ENCODE measurements at places on chromosomes 2 and 18. TPM values are rescaled to one million over a fixed set of nuclear protein-coding genes. Genes with fewer than 3 reads are reported as not detected.

- no peak for DNase-seq
These were observed 39.9 kb downstream of the CENPO start for GRCh38 chr2:24832931-24833701.

DNA sequence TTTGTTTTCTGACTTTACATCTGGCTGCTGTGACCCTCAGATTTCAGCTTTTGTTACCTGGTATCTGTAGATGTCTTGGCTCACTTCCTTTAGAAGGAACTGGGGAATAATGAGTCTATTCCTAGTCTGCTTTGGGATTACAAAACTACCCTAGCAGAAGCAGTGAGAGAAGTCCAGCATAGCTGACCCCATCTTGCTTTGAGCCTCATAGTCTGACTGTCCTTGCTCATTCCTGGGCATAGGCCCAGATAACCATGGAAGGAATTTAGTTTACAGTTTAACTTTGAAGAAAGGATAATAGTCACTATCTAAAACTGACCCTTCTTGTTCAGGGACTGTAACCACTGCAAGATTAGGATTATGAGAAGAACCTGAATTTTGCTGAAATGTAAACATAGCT, 163.0 kb upstream of the HNMT start:
- DNase-seq = no peak

GRCh38 chr18:78378983-78379382, 600.6 kb upstream of the SALL3 start:
- no peak for DNase-seq

GRCh38 chr2:121330921-121331320, 45.9 kb upstream of the TFCP2L1 start:
- DNase-seq = no peak

DNA sequence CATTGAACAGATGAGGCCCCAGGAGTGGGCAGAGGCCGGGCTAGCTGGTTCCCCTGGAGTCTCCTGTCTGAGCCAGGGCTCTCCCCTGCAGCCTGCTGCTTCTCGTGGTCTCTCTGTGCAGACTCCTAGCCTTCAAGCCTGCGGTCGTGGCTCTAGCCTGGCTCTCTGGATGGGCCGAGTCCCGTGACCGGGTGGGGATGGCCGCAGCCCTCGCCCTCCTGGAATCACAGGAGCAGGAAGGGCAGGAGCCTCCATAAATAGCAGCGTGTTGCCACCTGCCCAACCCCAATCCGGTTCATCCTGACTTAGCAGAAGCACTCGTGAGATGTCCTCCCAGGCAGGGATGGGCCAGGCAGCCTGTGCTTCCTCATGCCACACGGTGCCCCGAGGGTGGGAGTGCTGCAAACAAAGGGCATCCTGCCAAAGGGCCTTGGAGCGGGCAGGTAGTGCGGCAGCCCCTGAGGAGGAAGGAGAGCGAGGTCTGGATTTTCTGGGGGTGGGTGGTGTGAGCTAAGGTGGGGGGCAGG, 43.9 kb downstream of the FOSL2 start:
- DNase-seq = no peak

DNA sequence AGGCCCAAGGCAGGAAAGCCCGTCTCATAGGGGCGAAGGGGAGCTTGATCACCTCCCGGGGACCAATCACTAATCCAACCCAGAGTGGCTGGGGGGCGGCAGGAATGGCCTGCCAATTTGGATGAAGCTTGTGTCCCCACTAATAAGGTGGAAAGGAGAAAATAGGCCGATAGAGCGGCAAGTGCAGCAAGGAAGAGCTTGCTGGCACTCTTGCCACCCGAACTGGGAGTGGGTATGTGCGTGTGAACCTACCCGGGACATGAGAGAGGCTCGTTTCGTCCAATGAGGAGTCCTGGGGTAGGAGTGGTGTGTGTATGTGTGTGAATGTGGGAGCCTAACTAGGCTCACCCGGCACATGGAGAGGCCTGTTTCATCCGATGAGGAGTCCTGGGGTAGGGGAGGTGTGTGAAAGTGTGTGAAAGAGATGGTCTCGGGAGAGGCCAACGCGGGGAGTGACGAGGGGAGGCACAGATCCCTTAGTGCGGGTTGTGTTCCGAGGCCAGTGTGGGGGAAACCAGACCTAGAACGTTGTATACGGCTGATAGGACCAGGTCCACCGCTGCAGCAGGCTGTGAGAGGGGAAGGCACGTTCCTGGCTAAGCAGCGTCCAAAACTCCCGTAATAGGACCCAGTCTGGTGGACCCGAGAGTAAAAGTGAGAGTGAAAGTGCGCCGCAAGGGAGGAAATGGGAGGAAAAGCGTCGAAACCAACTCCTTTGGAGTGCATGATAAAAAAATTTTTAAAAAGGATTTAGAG, 47.1 kb upstream of the SELENOI start:
- DNase-seq = peak; percentile 69

GRCh38 chr18:39561126-39561525, 1995.5 kb upstream of the CELF4 start:
- peak; percentile 94 for DNase-seq

- no peak for DNase-seq
These were observed 2.7 kb downstream of the RSAD2 start for GRCh38 chr2:6880200-6880733.

- no peak for DNase-seq
These were observed 208.2 kb downstream of the PRKCE start for GRCh38 chr2:45859682-45860081.

GRCh38 chr2:218238887-218239286, 21.9 kb downstream of the ARPC2 start:
- DNase-seq = no peak

GRCh38 chr18:70419526-70419925, 130.7 kb downstream of the SOCS6 start:
- no peak for DNase-seq

- no peak for DNase-seq
These were observed 107.3 kb downstream of the TANC1 start for GRCh38 chr2:159075727-159076126.

- no peak for DNase-seq
These were observed 67.7 kb downstream of the HPCAL1 start for GRCh38 chr2:10370390-10370789.

- DNase-seq = no peak
These were observed 77.6 kb downstream of the CCDC148 start for GRCh38 chr2:158378926-158379325.

DNA sequence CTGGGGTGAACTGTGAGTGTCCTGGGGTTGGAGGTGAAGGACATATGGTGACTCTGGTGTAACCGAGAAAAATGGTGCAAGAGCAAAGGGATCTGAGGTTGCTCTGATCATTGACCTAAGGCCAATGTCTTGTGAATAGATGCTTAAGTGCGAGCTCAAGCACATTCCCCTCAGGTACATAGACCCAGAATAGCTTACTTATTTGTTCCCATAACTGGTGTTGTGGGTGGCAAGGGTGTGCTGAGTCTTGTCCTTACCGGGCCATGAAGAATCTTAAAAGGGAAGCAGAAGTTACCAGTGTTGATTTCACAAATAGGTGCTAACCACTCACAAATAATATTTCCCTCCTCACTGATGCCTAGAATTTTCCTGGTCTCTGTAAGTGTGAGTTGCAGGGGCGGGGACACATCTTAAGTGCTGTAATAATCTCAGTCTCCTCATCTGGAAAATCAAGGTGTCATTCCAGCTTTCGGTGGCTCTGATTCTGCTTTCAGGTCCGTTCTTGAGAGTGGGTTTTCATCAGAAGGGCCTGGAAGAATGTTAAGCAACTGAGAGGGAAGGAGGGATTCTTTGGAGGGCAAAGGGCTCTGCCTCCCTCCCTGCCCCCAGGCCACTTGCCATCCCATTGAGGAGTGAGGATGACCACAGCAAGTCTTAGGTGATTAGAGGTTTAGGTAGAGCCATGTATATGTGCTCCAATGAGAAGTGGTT, 54.9 kb downstream of the LIPG start:
- DNase-seq = no peak

- peak; percentile 24 for DNase-seq
These were observed 908 bp downstream of the ERLEC1 start for GRCh38 chr2:53787614-53788289.

- peak; percentile 0 for DNase-seq
These were observed 47.2 kb downstream of the RAD51AP2 start for GRCh38 chr2:17470855-17471641.

GRCh38 chr2:16653083-16653375, 12.6 kb downstream of the CYRIA start:
- no peak for DNase-seq

- DNase-seq = peak; percentile 75
These were observed 863.2 kb upstream of the CHAC2 start for GRCh38 chr2:52904355-52904891.

GRCh38 chr2:18610090-18610489, 20.7 kb upstream of the NT5C1B start:
- peak; percentile 51 for DNase-seq

DNA sequence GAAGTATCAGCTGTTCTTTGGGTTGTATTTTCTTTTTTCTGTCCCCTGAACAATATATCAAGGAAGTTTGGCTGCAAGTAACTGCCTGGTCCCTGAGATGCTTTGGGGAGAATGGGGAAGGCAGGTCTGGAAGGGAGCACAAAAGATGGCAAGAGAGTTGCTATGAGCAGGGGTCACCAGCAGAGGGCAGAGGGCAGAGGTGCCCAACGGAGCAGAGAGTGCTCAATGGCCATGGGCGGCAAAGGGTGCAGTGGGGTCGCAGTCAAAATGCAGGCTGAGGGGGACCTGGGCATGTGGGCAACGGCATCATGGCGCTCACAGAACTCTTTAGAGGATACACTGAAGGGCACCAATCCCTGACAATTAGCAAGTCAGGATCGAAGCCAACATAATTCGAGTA, 107.7 kb upstream of the ATP8B1 start:
- DNase-seq = no peak

GRCh38 chr18:64994370-64994769, 756.4 kb upstream of the CDH7 start:
- no peak for DNase-seq

- no peak for DNase-seq
These were observed 124.0 kb upstream of the TTC39C start for GRCh38 chr18:23890589-23890988.

DNA sequence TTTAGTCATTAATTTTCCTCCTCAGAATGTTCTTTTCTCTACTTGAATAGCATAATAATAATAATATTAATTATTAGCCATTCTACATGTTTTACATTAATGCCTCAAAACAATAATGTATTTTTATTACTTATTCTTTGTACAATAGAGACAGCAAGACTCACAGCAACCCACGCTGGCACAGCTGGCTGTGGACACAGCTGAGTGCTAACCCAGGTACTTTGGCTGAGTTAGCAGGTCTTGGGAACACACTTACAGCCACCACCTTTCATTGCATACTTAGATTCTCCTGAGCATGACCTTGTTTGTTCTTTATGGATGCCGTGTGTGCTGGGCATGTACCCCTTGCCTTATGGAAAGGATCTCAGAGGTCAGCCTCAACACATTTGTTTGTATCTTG, 260.2 kb upstream of the ST6GAL2 start:
- no peak for DNase-seq

DNA sequence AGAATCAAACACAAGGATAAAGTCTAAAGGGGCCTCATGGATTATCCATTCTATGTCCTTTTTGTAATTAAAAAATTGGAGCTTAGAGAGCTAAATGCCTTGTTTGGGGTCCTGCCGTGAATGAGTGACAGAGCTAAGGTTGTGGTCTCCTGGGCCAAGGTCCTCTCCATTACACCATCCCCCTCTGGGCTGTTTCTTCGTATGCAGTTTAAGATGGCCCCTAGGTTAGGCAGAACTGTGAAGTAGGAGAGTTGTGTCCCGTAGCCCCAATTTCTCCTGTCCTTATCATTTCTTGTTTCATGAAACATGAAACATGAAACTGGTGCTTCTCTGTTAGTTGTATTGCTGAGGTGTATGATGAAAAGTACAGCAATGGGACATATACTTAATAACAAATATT, 32.9 kb downstream of the CRIM1 start:
- no peak for DNase-seq

- no peak for DNase-seq
These were observed 550 bp downstream of the MYL12B start for GRCh38 chr18:3262234-3263131.

GRCh38 chr2:171287611-171288010, 126.9 kb upstream of the TLK1 start:
- DNase-seq = peak; percentile 52

- DNase-seq = no peak
These were observed 135.4 kb downstream of the NBAS start for GRCh38 chr2:15425712-15426111.

Gene HOXD10
- total RNA-seq = 0.09 TPM

Gene EMX1
- total RNA-seq = not detected

Gene SERPINB7
- total RNA-seq = not detected

Gene ANKRD30B
- under 0.01 TPM for total RNA-seq

Gene ATOH8
- total RNA-seq = 15.7 TPM

Gene SLC9A4
- total RNA-seq = 0.04 TPM

Gene LRP2
- 0.13 TPM for total RNA-seq

Gene EPB41L3
- 80.6 TPM for total RNA-seq

Gene MAL
- total RNA-seq = 2.4 TPM

Gene SRD5A2
- under 0.01 TPM for total RNA-seq

Gene SERPINB10
- 0.04 TPM for total RNA-seq

Gene ZNF385B
- total RNA-seq = 3.9 TPM

Gene ABCB11
- total RNA-seq = 0.04 TPM

Gene COL5A2
- 787 TPM for total RNA-seq

Gene NOSTRIN
- 9.2 TPM for total RNA-seq
